ENCODE measurements at places on chromosomes 3 and 15.
A peak's percentile ranks its signal among the peaks of the same experiment; 100 is the strongest.

GRCh38 chr3:4529876-4530588 lies 36.9 kb downstream of the ITPR1 start:
- no peak for DNase-seq

DNA sequence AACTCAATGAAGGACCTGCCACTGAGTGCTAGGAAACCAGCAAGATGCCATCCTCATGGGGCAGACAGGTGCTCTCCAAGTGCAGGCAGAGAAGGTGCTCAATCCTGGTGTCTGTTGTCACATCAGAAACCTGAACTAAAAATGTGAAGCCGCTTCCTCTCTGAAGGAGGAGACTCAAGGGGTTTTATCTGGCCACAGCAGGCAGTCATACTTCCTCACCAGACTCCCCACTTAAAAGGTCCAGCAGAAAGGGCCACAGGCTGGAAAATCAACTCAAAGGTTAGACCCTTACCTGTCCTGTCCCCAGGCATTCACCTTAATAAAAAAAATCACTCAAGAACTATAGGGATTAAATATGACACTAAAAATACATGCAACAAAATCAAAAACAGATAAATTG lies 4.8 kb downstream of the CCDC12 start:
- no peak for DNase-seq

DNA sequence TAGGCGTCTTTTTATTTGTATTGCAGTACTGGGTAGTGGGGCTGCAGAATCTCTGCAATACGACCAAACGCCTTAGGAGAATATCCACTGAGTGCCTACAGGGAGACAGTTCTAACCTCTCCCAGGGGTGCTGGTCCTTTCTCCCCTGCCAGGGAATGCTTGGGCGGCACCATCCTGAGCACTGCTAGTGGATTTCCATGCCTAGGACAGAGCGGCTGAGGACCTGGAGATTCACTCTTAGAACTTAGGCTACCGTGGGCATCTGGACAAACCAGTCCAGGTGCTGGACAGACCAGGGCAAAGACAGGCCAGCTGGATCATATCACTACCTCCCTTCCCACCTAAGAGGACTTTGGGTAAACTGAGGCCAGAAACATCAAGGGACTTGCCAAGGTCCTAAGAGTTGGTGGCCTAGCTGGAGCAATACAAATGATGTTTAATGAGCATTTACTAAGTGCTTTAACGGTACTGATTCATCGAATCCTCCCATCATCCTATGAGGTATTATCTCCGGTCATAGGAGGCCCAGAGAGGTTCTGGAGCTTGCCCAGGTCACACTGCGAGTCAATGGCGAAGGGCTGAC lies 902 bp downstream of the TMEM44 start:
- DNase-seq = no peak

DNA sequence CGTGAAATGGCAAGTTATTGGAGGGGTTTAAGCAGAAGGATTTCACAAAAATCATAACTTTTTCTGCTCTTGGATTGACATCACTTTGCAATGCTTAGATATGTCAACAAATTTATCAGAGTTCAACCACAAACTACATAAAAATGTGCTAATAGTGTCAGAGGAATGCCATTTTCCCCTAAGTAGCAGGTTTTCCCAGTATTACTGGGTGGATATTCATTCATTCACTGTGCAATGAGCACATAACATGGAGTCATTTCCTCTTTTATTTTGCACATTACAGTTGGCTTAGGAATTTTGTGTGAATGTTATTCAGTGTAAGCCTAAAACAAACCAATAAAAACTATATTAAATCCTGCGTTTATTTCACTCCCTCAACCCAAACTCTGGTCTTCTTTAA lies 537.3 kb upstream of the MCTP2 start:
- DNase-seq = no peak

DNA sequence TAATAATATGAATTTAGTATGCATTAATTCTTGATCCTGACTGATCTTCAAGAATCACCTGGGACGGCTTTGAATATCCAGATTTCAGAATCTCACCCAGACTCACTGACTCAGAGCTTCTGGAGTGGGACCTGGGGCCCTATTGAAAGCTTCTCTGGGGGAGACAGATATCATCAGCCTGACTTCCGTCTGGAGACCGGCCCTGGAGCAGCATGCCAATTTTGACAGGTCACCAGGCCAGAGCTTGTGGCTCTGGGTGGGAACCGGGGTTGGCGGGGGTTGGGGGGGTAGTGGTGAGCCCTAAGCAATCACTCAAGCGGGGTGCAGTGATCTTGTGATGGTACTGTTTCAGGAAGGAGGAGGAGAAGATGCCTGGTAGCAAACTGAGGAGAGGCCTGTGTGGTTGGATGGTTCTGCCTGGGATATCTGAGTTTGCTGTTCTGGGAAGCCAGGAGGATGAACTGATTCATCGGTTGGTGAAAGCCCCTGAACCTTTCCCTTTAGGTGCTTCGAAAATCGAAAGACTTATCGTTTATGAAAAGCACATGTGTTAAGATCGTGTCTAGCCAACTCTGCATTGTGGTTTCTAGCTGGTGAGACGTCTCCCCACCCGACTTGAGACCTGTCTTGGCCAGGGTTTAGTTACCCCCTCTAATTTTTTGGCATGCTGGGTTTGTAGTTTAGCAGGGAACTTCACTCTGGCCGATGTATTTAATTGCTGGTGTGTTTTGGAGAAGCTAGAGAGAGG lies 263.9 kb upstream of the C2CD4B start:
- DNase-seq = no peak

DNA sequence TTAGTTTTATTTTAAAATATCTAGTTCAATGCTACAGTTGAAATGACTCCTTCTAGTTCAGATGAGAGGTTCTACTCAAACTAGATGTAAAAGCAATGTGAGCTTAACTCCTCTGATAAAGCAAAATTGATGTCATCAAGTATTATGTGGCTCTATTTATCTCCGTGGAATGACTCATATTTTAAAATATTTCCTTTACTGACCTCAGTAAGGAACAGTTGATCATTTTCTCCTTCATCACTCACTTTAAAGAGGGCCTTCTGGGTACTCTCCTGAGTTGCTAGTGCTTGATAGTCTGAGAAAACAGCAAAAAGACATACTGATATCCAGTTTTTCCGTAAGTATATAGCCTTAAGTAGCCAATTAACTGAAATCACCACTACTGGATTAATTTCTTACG lies 1099.3 kb downstream of the ROBO2 start:
- DNase-seq = peak; percentile 1

DNA sequence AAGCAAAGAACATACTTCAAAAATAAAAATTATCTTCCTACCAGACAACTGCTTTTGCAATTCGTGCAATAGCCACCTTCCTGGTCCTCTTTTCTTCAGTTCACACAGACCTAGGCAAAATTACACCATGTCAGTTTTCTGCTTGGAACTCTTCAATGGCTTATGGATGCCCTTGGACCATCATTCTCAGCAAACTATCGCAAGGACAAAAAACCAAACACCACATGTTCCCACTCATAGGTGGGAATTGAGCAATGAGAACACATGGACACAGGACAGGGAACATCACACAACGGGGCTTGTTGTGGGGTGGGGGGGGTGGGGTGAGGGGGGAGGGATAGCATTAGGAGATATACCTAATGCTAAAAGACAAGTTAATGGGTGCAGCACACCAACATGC lies 29.2 kb upstream of the PLSCR5 start:
- no peak for DNase-seq

DNA sequence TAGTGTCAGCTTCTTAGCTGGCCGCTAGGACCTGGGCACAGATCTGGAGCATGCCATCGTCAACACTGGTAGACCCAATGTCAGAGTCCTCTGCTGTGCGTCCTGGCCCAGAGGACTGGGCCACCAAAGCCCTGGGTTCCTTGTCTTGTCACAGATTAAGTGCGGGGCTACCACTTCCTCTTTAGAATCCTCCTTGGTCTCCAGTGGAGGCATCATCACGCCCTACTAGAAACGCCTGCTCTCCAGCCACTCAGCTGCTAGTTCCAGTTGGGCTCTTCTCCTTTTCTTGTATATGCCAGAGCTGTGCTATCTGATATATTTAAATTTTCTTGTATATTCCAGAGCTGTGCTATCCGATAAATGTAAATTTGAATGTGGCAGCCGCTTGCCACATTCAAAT lies 11.2 kb downstream of the PPCDC start:
- no peak for DNase-seq

GRCh38 chr3:149234671-149235245 lies 13.1 kb upstream of the CP start:
- DNase-seq = no peak

- no peak for DNase-seq
Observed at GRCh38 chr3:31357451-31357850, 175.3 kb upstream of the STT3B start.

- DNase-seq = no peak
Observed at GRCh38 chr15:90946538-90946937, 8.1 kb upstream of the RCCD1 start.

- no peak for DNase-seq
Observed at GRCh38 chr3:105360003-105360402, 6.7 kb upstream of the ALCAM start.

DNA sequence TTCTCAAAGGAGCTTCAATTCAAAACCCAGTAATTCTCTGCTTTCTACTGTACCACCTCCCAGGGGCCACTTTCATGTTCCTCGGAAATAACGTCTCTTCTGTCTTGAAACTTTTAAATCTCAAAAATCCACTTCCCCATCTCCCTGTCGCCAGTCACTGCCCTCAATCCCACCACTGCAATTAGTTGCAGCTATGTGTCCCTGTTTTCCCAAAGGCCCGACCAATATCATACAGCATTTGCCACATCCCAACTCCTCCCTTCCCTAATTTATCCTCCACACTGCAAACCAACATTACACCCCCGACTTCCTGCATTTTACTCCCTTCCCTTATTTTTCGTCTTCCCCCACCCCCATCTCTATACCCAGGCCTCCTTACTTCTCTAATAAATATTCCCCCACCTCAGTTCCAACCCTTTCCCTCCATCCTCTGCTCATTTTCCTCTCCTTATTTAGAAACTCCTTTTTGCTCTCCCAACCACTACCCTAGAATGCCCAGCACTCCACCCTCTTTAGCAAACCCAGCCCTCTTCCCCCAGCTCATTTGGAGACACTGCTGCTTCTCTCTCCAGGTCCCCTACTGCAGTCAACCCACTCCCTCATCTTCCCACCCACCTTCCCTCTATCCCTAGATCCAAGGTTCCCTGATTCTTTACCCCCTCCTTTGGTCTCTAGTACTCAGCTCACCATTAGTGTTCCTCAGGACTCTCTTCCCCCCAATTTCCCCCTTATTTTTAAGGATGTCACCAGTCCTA lies 1.1 kb downstream of the NPTN start:
- peak; percentile 57 for DNase-seq

GRCh38 chr15:78024519-78024870 lies 53.0 kb downstream of the TBC1D2B start:
- no peak for DNase-seq

- no peak for DNase-seq
Observed at GRCh38 chr3:69764121-69764741, 25.0 kb downstream of the MITF start.

DNA sequence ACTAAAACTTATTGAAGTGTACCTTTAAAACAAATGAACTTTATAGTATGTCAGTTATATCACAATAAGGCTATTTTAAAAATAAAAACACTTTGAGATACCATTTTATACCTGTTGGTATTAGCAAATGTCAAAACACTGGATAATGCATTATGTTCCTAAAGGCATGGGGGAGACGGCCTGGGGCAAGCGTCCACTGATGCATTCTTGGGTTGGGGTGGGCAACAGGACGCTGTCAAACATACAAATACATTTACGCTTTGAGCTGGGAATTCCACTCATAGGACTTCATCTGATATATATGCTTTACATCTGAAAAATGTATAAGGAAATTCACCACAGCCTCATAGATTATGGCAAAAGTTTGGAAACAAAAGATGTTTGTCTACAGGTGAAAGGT lies 7.6 kb upstream of the GATA2 start:
- no peak for DNase-seq

- DNase-seq = no peak
Observed at GRCh38 chr15:41161736-41162135, 45.7 kb upstream of the INO80 start.

DNA sequence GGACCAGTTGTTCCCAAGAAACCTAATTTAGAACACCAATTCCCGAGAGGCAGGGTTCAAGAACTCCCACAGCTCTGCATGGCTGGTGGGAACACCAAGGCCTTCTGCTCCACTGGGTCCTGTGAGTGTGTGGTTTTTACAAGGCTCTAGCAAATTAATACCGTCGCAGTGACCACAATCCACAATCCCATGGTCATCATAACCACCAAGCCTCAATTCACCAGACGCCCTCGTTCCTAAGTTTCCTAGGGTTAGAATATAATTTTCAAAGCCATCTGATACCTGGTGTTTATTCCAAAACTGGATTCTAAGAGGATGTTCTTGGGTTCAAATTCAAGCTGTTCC lies 114.9 kb upstream of the RPL32 start:
- DNase-seq = no peak

- no peak for DNase-seq
Observed at GRCh38 chr3:14914779-14915117, 32.6 kb upstream of the NR2C2 start.

All from AG10803 (cell line).